ENCODE measurements at places on chromosomes 2 and 18.

DNA sequence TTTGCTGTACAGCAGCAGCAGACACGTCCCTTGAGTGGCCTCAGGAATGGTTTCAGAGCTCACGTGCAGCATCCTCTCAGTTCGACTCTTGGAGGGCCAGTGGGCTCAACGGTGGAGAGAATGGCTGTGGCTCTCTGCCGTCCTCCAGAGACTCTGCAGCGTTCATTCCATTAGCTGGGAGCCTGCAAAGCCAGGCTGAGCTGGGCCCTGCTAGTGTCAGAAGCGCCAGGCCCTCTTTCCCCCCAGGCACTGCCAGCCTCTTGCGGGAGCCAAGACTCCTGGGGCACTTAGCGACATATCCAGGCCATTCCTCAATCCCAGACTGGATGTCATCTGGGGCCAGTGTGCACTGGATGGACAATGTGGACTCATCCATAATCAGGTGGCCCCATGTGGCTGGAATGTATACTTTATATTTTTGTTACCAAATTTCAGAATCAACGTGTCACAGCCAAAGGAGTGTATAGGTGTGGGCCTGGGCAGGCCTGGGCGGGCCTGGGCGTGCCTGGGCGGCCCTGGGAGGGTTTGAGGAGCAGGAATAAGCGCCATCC, 125.1 kb upstream of the EPAS1 start:
- no peak for DNase-seq

- DNase-seq, result no peak
Observed at GRCh38 chr2:28354920-28355520, 37.6 kb upstream of the FOSL2 start.

- no peak for DNase-seq
Observed at GRCh38 chr18:24300703-24301102, 96.9 kb downstream of the OSBPL1A start.

- no peak for DNase-seq
Observed at GRCh38 chr2:32743480-32744236, 115.8 kb downstream of the TTC27 start.

DNA sequence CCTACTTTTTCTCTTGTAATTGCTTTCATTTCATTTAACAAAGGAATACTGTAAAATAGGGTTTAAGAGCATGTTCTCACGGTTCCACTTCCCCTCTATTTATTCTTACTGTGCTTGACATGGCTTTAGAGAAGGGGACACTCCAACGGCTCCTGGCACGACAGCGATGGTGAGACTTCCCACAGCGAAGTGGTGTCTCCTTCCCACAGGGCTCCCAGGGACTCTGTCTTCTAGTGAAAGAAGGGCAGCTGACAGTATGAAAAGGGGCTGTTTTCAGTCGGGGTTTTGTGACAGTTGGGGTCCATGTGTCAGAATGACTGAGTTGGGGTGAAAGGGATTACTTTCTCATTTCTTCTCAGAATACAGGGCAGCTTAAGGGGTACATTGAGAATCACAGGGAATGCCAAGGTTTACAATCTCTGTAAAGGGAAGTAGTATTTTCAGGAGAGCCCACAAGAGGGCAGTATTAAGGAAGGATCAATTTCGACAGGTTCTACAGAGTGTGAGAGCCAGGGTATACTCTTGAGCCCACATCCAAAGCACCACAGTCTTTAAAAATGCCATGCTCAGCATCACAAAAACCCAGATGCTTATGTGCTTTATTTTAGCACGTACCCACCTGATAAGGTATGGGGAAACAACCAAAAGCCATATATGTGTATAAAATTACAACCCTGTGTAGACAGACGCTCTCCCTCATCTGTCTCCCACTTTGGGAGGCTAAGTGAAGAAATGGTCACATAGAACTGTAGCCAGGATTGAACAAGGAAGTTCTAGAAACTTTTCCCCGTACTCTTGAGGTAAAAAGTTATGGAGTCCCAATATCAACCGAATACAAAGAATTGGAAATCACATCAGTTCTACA, 31.3 kb upstream of the RAPGEF4 start:
- DNase-seq, result no peak

DNA sequence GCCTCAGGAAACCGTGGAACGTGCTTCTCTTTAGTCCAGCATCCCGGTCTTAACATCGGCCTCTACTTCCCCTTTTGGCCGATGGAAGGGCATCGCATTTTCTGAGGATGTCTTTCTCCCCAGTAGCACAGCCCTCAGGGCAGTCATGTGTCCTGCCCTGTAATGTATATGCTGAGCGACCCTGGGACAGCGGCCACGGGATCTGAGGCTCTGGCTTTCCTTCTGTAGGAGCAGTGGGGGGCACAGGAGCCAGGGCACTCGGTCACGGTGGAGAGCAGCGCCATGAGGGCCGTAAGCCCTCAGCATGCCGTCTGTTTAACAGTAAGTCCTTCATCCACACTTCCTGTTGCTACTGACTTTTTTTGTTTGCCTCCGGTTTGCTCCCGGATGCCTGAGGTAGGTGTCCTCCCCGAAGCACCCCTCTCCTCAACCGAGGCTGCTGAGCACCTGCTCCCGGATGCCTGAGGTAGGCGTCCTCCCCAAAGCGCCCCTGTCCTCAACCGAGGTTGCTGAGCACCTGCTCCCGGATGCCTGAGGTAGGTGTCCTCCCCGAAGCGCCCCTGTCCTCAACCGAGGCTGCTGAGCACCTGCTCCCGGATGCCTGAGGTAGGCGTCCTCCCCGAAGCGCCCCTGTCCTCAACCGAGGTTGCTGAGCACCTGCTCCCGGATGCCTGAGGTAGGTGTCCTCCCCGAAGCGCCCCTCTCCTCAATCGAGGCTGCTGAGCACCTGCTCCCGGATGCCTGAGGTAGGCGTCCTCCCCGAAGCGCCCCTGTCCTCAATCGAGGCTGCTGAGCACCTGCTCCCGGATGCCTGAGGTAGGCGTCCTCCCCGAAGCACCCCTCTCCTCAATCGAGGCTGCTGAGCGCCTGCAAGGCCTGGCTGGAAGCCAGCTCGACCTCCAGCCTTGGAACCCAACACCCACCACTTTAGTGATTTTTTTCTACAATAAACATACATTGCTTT, 169.3 kb downstream of the HDAC4 start:
- no peak for DNase-seq

- no peak for DNase-seq
Observed at GRCh38 chr18:8835521-8835953, 130.2 kb downstream of the MTCL1 start.

- no peak for DNase-seq
Observed at GRCh38 chr2:26395394-26395793, 6.3 kb upstream of the DRC1 start.

Data from heart left ventricle (tissue), 16 donors.